Cerebellum (tissue), 4 donors: ENCODE measurements at places on chromosomes 6 and 20.
A peak's percentile ranks its signal among the peaks of the same experiment; 100 is the strongest.

- no peak for DNase-seq
Observed at GRCh38 chr20:22925613-22925983, 109.5 kb upstream of the SSTR4 start.

- DNase-seq, result no peak
Observed at GRCh38 chr6:150201772-150202329, 59.0 kb downstream of the PPP1R14C start.

GRCh38 chr6:38367231-38367630, 272.5 kb downstream of the BTBD9 start:
- no peak for DNase-seq

DNA sequence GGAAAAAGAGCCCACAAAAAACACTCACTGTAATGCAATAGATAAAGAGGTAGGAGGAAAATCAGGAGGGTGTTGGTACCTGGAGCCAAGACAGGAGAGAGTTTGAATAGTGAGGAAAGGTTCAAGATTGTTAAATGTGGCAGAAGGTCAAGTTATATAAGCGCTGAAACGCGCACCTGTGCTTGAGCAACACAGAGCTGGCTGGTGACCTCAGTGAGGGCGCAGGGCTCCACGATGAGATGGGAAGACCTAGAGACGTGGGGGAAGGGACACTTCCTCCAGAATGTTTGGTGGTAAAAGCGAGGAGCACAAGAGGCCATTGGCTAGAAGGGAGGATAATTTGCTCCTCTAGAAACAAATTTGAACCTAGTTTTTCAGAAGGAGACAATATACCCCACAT, 4.2 kb upstream of the PPP1R14C start:
- no peak for DNase-seq

GRCh38 chr6:168045141-168045691, 33.8 kb downstream of the FRMD1 start:
- DNase-seq, result no peak

DNA sequence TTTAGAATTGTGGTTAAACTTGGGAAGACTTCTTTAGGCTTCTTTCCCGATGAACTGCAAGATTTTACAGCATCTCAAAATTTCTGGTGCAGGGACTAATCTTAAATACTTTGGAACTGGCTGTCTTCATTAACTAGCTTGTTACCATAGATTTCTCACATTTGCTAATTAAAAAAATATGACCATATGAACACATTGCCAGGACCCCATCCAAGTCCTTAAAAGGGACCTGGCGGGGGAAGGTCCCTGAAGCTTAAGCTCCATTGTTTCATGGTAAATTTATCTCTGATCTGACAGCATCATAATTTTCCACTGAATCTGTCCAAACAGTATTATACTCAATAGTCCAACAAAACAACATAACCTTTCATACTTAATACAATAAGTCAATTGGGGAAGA, 517.8 kb upstream of the FLRT3 start:
- DNase-seq, result no peak

DNA sequence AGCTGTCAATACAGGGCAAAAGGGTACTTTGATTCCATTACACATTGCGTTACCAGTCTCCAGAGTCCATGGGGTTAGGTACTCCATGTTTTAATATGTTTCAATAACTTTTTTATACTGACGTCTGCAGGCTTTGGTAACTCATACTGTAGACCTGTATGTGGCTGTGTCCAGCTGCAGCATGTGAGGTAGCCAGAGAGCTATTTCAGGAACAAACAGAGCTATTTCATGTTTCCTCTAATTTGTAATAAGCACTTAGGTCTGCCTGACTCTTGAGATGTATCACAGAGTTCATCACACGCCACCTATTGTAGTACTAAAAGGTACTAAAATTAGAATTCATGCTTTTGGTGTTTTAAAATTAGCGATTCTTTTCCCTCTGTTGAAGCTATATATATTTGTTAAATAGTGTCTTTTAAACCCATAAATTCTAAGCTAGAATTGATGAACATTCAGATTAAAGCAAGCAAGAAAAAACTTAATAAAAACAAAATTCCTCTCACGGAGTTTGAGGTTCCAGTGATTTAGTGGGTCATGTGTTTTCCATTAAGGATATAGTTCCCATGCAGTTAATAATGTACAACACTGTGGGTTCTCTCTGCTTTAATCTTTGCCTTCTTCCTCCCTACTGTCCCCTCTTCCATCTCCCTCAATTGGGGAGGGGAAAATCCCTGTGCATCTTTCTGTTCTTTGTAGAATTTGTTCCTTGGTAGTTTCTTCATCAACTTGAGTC, 37.0 kb downstream of the FOXO3 start:
- DNase-seq, result no peak

GRCh38 chr6:28209753-28210535, 15.1 kb upstream of the ZSCAN9 start:
- DNase-seq, result no peak

DNA sequence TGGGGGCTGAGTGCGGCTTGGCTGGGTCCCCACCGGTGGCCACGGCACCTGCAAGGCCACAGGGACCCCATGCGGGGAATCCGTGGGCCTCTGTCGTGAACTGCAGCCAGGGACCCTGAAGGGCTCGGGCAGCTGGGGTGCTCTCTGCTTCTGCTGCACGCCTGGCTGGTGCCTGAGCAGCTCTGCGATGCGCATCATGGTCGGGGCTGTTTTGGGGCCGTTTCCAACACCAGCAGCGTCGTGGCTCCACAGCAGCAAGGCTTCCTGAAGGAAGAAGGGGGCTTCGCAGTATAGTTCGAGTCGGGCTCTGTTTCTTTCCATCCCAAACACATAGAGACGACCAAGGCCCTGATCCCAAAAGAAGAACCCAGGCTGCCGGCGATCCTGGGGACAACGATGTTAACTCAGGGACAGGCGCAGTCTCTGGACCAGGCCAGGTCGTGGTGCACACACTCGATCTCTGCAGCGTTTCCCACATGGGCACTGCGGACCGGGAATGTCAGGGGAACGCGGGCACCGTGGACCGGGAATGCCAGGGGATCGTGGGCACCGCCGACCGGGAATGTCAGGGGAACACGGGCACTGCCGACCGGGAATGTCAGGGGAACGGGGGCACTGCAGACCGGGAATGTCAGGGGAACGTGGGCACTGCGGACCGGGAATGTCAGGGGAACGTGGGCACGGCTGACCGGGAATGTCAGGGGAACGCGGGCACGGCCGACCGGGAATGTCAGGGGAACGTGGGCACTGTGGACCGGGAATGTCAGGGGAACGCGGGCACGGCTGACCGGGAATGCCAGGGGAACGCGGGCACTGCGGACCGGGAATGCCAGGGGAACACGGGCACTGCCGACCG, 36.8 kb upstream of the BHLHE23 start:
- DNase-seq, result no peak

DNA sequence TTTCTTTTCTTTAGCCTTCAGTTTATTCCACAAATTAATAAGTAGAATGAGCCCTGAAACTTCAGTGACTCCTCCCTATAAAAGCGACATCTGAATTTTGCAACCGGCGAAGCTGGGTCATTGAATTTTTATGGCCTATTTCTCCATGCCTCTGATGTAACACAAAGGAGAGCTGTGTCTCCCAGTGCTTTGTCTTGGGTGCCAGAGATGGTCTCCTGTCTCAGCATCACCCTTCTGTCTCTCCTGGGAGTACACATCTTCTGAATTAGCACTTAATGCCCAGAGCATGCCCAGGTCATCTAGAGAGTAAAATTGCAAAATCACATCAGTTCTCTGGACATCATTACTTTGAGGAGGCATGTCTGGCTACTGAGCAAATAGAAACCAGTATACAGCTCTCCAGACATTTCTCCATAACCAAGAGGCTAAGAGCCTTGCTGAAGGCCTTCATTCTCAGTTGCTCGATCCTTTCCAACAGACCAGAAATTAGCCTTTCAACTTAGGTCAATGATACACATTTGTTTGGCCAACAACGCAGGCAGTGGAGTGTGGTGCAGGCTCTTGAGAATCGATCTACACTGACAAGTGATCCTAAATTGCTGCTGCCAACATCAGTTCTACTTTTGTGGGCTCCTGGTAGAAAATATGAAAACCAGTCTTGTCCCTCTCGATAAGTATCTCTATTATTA, 176.0 kb upstream of the FOXQ1 start:
- peak; percentile 12 for DNase-seq

DNA sequence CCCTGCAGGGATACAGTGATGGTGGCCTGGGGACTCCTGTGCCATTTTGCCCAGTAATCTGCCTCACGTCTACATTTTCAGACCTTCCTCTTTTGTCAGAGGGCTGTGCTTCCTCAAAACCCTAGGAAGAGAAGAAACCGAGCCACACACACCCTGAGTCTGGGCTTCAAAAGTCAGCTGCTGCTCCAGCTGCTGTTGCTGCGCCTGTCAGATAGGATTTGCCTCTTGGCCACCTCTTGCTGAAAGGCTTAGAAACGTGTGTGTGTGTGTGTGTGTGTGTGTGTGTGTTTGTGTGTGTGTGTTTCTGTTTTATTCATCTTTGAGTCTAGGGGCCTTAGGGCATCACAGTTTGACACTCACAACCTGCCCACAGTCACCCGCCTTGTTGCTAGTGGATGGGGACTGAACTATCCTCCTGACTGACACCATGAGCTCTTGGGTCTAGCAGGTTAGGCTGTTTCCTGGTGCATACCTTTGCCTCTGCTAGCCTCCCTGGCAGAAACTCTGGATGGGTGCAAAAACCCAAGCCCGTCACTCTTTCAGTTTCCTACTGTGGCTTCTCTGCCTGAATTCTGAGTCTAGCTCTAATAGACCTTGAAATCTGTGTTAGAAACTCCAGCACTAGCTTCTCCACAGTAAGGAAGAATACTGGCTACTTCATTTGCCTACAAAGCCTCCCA, 94.9 kb upstream of the CEP85L start:
- no peak for DNase-seq

DNA sequence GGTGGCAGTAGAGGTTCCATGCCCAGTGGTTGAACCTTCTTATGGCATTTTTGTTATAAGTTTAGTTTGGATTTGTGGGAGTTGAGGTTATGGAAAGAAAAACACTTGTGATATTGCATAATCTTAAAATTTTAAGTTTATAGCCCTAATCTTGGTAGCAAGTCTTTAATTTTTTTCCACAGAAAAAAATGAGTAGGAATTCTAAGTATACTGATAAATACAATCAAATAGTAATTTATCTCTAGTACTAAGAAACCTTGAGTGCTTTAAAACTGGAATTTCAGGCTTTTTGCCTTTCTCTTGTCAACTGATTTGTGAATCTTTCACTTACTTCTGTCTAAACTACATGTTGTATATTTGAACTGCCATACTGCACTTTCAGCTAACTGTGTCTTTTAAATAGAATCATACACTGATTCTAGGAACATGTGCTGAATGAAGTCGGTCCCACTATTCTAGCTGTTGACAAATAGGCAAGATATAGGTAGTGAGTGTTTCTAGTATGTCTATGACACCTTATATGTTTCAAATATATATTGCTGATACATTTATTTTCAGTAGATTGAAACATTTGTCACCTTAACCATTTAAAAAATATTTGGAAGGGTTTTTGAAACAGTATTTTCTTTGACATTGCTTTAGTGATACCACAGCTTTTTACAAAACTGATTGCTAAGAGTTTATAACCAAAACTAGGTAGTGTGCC, 2.4 kb downstream of the PARD6B start:
- no peak for DNase-seq

DNA sequence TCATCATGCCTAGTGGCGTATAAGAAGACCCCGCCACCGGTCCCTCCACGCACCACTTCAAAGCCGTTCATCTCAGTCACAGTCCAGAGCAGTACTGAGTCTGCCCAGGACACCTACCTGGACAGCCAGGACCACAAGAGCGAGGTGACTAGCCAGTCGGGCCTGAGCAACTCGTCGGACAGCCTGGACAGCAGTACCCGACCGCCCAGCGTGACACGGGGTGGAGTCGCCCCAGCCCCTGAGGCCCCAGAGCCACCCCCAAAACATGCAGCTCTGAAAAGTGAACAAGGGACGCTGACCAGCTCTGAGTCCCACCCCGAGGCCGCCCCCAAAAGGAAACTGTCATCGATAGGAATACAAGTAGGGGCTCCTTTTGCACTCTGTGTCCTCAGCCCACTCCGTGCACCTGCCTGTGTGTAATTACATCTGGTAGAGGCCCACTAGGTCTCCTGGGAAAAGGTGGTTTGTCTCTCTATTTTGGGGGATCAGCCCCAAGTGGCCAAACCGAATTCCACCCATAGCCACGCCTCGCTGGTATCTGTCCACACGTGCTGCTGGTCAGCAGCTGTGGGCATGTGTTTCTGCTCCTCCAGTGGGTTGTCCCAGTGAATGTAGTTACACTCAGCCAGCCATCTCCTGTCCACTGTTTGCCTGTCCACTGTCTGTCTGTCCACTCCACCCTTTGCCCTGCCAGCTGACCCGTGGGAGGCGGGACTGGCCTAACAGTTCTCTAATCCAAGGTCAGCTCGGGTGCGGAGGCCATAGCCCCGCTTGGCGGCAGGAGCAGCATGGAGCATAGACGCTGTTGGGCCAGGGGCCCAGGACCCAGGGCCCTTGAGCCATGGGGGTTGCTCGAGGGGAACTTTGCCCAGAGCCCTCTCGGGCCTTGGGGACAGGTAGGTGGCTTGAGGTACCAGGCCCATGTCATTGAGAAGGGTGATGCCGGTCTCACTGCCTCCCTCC, 44.3 kb upstream of the MYL9 start:
- no peak for DNase-seq

- DNase-seq, result peak; percentile 48
Observed at GRCh38 chr6:159038914-159039884, 5.6 kb downstream of the TAGAP start.

GRCh38 chr20:60202046-60202445, 243.8 kb downstream of the CDH26 start:
- DNase-seq, result no peak

GRCh38 chr6:26300828-26301227, 64.2 kb upstream of the BTN3A2 start:
- DNase-seq, result no peak

GRCh38 chr6:21747441-21747840, 153.9 kb downstream of the SOX4 start:
- no peak for DNase-seq

- DNase-seq, result no peak
Observed at GRCh38 chr6:118061666-118062065, 154.6 kb downstream of the SLC35F1 start.

DNA sequence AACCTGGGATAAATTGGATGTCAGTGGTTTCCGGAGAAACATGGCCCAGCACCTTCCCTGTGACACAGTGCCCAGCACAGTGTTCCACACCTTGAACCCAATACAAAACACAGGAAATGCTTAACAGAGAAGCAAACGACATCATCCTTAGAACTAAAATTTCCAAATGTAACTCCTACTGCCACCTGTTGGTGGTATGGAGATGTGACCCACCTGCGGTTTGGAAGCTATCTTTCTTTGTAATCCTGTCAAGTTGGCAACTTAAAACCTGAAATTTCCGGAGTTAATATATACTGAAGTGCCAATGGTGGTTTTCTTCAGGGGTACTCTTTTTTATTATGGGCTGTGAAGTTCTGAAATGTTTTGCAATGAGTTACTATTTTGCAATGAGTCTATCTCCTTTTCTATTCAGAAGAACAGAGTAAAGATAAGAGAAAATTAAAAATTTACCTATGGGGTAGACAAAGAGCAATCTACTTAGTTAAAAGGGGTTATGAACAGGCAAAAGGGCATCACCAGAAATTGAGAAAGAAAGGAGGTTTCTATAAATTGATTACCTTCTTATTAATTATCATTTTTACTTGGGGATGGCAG, 658.8 kb downstream of the PTPRT start:
- no peak for DNase-seq
